Activated naive CD4-positive, alpha-beta T cell treated with anti-CD3 and anti-CD28 coated beads, Interleukin-2, amount 50 U/mL, for 16 hours (primary cell): ENCODE measurements at places on chromosomes 11 and 22.

GRCh38 chr22:25350551-25350971 lies 131.1 kb downstream of the CRYBB2 start:
- DNase-seq, result no peak

DNA sequence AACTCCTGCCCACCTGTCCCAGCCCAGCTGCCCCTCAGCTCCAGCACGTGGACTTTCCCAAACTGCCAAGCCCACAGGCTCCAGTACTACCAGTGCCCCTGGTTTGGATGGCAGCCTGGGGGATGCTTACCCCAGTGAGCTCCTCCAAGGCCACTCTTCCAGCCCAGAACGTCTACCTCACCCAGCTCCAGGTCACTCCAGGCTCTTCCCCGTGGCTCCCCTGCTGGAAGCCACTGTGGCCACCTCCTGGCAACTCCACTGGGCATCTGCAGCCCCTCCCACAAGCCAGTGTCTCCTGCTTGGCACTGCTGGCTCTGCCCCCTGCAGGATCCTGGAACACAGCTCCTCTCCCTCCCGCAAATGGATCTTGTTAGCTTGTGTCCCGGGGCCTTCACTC lies 29.3 kb downstream of the LMO1 start:
- no peak for DNase-seq

DNA sequence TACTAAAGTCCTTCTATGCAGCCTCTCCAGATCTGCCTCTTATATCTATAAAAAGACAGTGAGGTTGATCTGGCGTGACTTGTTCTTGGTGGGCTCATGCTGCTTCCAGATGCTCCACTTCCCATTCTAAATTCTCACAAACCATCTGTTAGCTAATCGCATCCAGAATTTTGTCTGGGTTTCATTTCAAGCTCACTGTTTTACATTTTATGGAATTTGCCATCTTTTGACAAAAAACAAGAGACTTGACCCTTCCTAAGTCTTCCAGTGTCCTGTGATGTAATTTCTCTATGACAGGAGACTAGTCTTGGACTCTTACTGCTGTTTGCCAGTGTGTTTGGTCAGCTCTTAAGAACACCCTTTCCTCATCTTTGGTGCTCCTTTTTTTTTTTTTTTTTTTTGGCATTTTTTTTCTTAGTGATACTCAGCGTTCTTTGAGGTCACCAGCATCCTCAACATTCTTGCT lies 23.0 kb downstream of the CRKL start:
- DNase-seq, result no peak

DNA sequence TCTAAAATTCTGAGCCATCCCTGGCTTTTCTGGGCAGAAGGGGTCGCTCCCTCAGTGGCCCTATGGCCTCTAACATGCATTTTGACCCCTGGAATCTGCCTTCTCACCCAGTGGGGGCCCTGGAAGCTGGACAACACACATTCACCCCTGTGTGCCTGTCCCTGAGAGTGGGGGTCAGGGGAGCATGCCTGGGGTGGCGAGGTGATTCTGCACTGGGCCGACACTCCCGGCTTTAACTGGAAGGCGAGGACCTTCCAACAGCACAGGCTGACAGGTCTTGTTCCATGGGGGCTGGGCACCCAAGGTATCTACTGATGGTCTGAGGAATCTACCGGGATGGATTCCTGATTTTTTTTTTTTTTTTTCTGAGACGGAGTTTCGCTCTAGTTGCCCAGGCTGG lies 10.7 kb downstream of the PPM1F start:
- DNase-seq, result no peak

DNA sequence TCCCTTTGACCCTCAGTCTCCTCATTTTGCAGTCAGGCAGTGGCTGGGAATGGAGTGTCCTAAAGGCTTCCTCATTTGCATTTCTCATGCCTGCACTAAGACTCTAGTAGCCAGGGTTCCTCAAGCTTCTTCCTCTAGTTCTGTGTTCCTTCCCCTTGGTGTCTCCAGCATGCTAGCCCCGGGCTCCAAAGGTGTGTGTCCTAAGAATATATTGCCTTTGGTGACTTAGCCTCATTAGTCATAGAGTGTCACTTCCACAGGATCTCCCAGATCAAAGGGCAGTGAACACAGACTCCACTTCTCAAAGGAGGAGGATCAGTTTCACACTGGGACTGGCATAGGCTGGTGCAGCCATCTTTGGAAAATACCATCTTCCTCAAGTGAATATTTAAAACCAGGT lies 21.4 kb upstream of the ACER3 start:
- DNase-seq, result no peak

DNA sequence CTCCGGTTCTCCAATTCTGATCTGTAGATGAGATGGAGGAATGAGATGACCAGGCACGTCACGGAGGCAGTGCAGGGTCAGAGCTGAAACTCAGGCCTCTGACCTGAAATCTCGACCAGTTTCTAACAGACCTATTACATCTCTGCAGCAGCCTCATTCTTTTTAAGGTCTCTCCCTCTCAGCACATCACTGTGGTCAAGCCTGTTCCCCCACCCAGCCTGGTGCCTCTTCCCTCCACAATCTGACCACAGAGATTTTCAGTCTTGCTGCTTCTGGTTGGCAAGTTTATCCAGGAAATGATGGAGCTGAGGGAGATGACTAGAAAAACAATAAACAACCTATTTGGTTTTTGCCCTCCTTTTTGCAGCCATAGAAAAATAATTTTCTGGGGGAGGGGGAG lies 9.5 kb downstream of the GRAMD1B start:
- no peak for DNase-seq

- no peak for DNase-seq
These were observed 879.7 kb downstream of the JRKL start for GRCh38 chr11:97269527-97269926.

- DNase-seq, result no peak
These were observed 17.6 kb downstream of the RNF185 start for GRCh38 chr22:31177420-31178162.

DNA sequence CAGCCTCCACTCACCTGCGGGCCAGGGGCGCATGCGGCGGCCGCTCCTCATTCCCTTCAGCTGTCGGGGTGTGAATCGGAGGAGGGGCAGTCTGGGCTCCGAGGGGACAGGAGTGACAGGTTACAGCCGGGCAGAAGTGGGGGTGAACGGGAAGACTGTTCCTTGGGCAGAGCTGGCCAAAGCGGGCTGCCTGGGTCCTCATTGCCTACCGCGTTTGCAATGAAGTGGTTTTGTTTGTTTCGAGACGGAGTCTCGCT lies 733 bp downstream of the MEI1 start:
- DNase-seq, result no peak

GRCh38 chr22:43152003-43152356 lies 621 bp downstream of the TSPO start:
- no peak for DNase-seq

DNA sequence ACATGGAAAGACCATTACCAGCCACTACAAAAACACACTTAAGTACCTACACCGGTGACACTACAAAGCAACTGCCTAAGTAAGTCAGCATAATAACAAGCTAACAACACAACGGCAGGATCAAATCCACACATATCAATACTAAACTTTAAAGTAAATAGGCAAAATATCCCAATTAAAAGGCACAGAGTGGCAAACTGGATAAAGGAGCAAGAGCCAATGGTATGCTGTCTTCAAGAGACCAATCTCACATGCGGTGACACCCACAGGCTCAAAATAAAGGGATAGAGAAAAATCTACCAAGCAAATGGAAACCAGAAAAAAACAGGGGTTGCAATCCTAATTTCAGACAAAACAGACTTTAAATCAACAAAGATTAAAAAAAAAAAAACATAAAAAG lies 261.5 kb upstream of the TENM4 start:
- no peak for DNase-seq

DNA sequence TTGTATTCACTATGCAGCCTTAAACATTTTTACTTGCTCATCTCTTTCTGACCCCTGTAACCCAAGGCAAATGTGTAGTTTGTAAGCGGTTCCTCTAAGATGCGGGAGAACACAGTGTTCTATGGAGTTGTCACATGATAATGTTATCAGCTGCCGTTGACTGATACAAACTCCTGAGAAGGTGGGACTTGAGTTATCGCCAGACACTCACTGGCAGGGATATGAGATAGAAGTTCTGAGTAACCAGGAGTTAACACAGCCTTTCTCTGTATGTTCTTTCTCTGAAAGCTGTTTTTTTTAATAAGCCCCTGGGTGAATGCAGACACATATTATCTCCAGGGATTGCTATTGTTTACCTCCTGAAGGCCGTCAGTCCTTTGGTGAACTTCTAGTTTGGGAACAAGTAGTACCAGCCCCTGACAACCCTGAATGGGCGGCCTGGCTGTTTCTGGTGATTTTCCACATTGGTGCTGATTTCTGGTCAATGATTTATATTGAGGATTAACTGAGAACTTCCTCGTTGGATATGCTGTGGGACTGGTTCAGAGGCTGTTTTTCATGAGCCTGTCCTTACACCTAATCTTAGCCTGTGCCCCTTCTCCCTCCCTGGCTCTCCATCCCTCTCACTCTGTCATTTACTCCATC lies 155.3 kb upstream of the RASSF10 start:
- no peak for DNase-seq

DNA sequence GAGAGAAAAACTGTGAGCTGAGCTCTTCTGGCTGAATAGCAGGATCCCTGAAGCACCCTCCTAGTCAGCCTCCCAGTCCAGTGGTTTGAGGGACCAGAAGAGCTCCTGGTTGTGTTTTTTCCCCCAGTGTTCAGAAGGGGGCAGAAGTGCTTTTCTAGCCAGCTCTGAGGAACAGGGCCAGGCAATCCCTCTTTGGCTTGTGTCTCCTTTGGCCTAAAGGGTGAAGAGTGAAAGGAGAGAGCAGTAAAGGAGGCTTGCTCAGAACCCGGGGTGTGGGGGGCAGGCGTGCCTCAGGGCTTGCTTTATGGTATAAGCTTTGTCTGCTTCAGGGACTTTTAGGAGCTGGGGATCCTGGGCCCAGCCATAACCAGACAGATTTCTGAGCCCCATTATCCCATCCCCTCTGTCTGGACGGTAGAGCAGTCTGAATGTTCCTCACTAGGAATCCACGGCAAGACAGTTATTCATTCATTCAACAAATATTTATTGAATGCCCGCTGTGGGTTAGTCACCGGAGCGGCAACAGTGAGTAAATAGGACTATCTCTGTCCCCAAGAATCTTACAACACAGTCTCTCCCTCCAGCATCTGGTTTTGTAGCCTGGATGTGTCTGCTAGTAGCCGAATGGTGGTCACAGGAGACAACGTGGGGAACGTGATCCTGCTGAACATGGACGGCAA lies 14.5 kb downstream of the ACP2 start:
- DNase-seq, result no peak

DNA sequence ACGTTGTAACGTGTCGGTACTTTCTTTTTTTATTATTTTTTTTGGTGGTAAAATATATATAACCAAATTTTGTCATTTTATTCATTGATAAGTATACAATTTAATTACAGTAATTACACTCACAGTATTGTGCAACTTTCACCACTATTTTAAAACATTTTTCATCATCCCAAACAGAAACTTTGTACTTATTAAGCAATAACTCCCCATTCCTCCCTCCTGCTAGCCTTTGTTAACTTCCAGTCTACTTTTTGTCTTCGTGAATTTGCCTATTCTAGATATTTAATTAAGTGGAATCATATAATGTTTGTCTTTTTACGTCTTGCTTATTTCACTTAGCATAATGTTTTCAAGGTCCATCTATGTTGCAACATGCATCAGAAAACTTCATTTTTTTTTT lies 58.5 kb downstream of the STIM1 start:
- no peak for DNase-seq

GRCh38 chr11:106088896-106089295 lies 11.4 kb downstream of the AASDHPPT start:
- no peak for DNase-seq
